ENCODE measurements at places on chromosomes 11 and 22.
A peak's percentile ranks its signal among the peaks of the same experiment; 100 is the strongest.

GRCh38 chr11:130206141-130206540, 46.6 kb downstream of the ST14 start:
- DNase-seq = no peak

- no peak for DNase-seq
Observed at GRCh38 chr22:35719212-35719875, 1.7 kb downstream of the APOL5 start.

DNA sequence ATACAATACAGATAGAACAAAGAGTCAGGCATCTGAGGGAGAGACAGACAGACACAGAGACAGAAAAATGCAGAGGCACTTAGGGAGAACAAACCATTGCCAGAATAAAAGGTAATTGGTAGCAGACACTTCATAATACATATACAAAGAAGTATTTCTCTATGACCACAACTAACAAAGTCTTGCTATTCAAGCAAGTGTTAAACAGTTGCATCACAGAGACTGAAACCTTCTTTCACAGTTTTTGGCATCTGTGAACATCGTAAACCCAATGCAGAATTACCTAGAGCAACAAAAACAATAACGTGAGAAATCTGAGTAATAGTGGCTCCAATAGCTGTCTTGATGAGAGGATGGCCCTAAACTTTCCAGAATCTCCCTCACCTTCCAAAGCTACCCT, 116.4 kb downstream of the BLID start:
- no peak for DNase-seq

DNA sequence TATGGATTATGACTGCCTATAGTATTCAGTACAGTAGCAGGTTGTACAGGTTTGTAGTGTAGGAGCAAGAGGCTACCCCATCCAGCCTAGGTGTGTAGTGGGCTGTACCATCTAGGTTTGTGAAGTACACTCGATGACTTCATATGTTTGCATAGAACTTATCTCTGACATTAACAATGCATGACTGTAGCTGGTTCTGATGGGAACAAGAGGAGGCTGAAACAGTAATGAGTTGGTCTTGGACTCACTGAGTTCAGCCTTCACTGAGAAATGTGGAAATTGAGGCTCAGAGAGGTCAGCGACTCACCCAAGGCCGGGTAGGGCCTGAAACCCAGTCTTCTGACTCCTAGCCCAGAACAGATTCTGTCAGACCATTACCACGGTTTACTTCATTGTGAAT, 13.0 kb downstream of the MYO7A start:
- no peak for DNase-seq

- no peak for DNase-seq
Observed at GRCh38 chr11:134947556-134947955, 535.5 kb upstream of the B3GAT1 start.

DNA sequence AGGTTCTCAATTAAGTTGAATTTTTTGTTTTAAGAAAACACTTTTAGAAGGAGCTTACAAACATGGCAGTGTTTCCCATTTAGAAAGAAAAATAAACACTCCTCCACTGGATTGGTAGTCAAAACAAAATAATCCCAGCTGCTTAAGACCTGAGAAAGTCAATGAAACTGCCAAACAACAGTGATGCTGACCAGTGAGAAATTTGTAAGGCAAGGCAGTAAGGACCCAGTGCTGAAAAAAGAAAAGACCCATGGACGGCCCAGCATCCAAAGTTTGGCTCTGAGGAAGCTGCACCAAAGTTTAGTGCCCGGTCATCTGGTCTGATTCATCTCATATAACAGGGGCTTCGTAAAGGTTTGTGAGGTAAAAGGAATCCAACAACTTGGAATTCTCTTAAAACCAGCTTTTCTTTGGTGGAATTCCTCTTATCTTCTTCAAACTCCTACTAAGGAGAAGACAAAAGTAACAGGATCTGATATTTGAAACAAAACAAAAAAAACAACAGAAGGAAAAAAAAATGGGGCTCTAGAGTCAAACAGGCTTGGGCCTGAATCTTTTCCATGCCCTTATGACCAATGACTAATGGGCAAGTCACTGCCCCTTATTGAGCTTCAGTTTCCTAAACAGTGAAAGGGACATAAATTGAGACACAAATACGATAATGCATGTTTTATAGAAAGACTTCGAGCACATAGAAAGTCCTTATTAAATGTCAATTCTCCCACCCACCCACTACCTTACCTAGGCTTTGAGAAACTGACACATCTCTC, 383.0 kb upstream of the NARS2 start:
- DNase-seq = no peak

DNA sequence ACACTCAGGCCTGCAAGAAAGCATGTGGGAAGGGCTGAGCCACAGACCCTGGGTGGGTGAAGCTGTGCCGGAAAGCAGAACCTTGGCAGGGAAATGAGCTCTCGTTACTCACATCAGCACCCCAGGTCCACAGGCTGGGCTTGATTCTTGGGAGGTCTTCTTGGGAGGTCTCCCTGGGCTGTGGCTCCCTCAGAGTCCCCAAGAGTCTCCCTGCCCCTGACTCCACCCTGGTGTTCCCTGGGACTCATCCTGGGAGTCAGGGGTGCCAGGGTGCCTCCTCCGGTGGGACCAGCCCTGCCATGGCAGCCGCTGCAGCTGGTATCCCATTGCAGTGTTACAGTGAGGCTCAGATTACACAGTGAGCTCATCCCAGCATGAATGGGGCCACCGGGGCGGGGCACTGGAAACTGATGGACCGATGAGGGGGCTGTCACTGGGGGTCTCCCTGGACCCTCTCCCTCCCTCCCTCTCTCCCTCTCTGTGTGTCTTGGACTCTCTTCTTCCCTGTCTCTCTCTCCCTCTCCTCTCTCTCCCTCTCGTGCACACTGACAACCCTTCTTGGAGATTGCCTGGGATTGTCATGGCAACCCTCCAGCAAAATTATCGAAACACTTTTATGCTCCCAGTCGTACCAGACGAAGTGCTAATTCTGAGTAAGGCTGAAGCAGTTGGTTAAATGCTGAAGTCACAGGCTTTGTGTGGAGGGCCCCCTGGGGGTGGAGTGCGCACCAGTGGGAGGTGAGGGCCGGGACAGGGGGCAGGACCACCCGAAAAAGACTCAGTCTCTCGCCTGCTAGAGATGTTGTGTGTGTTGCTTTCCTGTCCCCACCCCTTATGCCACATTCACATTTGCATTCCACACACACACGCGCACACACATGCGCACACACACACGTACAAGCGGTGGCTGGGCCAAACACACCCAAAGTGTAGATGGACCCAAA, 8.6 kb upstream of the C11orf96 start:
- no peak for DNase-seq

- no peak for DNase-seq
Observed at GRCh38 chr11:47340980-47341775, 11.3 kb downstream of the MYBPC3 start.

- DNase-seq = no peak
Observed at GRCh38 chr11:130510407-130511006, 62.1 kb downstream of the ADAMTS15 start.

DNA sequence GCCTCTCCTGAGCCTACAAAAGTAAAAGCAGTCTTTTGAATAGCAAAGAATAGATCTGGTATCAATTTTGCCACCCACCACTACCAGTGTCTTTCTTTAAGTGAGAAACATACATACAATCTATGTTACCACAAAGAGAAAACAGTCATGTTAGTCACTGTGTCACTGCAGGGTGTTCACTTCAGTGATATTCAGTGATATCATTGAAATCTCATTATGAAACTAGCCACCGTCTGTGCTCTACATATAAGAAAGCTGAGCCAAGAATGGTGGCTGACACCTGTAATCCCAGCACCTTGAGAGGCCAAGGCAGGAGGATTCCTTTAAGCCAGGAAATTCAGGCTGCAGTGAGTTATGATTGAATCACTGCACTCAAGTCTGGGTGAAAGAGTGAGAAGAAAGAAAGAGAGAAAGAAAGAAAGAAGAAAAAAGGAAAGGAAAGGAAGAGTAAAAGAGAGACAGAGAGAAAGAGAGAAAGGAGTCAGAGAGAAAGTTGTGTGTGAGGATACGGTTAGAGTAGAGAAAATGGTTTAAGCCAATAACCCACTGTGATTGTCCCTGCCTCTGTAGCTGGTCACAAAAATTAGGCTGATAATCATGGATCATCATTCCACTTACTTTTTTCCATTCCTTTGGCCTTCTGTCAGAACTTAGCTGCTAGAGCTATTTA, 847.1 kb downstream of the FAM181B start:
- peak; percentile 13 for DNase-seq

- no peak for DNase-seq
Observed at GRCh38 chr11:28251257-28251656, 143.1 kb downstream of the METTL15 start.

GRCh38 chr11:13210424-13210823, 67.2 kb upstream of the BMAL1 start:
- DNase-seq = peak; percentile 48

GRCh38 chr11:65879617-65880016, at the start of gene CTSW:
Gene CTSW (plus strand): TSS chr11:65879837. CDS start chr11:65879855, 18 bp downstream.
- no peak for DNase-seq

- no peak for DNase-seq
Observed at GRCh38 chr11:134612140-134613030, 200.3 kb upstream of the B3GAT1 start.

DNA sequence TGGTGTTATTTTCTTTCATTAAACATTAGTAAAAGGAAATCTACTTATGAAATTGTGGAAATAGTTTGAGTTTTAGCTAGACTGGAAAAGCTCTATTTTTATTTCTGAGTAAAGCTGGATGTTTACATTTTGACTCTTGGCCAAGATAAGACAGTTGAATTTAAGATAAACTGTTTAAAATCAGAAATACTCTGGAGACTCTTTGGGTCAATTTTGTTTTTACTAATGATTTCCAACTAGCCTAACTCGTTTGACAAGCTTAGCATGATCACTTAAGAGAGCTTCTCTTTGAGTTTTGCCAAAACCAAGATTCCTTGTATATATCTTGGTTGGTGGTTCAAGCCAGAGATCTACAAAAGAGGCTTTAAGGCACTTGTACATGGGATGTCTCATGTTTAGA, 724.8 kb upstream of the LUZP2 start:
- no peak for DNase-seq

GRCh38 chr22:20974336-20974955, 7.4 kb downstream of the AIFM3 start:
- DNase-seq = no peak

DNA sequence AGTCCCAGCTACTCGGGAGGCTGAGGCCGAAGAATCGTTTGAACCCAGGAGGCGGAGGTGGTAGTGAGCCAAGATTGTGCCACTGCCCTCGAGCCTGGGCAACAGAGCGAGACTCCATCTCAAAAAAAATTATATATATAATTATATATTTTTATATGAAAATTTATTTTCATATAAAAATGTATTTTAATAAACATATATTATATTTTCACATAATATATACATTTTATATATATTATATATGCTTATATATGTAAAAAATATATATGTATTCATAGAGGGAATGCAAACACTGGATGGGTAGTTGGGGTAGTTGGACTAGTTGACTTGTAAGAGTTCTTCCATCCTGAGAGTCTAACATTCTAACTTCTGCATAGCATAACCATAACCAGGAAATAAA, 20.3 kb downstream of the DEUP1 start:
- DNase-seq = no peak

DNA sequence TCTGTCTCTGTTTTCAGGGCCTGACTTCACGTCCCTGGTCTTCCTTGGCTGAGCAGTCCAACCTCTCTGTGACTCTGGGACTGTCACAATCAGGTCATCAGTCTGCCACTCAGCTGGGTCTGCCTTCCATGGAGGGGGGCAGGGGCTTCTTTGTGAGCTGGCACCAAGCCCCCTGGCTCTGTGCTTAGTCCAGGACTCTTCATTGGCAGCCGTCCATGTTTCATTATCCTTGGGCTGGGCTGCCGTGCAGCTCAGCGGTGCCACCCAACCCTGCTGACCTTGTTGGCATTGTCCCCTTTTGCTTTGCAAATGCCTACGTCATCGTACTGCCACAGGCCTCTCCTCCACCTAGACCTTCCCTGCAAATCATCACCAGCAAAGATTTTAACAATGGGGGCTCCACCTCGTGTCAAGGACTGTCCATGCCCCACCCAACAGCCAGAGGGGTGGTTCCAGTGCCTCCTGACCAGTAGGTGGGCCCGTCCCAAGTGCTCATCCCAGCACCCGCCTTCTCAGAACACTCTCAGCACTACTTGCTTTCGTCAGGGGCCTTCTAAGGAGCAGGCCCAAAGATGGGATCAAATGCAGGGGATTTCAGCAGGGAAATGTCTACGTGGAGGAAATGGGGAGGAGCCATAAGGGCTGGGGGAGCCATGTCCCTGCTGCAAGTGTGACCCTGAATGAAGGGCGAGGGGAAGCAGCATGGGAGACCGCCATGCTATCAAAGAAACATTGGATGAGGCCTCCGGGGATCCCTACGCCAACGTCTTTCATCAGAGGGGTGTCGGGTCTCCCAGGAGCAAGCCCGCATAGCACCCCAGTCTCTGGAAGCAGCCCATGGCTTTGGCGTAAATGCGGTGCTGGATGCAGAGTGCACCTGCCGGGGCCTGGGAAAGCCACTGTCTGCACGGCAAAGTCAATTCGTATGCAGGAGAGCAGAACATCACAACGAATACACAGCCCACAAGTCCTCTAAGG, 18.2 kb downstream of the KRTAP5-6 start:
- no peak for DNase-seq

DNA sequence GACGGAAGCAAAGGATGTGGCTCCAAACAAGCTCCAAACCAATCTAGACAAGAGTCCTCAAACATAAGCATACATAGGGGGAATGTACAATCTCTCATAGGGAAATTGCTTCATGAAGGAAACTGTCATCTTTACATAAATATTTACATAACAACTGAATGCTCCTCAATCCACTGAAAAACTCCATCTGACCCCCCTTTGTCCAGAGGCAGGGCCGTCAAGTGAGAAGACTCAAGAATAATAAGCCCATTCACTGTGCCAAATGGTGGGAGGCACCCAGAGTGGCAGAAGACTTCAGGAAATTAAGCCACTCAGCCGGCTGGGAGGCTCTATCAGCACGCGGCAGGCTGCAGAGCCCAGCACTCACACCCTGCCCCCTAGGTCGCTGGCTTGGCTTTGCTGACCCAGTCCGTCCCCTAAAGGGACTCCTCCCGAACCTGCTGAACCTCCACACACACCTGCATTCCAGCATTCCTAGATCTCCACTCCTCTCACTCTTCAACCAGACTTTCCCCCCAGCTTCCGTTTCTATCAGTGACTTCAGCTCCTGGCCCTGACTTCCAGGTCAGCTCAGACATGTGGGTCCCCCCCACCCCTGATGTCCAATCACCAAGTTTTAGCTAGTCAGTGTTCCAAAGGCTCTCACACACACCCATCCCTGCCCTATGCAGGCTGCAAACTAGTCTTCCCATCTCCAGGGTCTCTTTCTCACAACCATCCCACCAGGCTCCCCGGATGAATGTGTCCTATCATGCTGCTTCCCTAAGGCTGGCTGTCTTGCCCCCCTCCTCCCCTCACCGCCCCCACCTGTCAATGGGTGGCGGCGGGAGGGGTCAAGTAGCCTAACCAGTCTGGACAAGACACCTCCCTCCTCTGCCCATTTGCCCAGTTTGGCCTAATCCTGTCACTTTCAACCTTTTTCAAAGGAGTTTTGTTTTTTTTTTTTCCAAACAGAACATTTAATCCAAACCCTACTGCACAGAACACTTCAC, 11.3 kb downstream of the VPS37C start:
- DNase-seq = no peak

GRCh38 chr11:9138133-9138453, 46.7 kb upstream of the SCUBE2 start:
- DNase-seq = no peak

- no peak for DNase-seq
Observed at GRCh38 chr22:30116362-30117117, 36.3 kb downstream of the HORMAD2 start.

GRCh38 chr11:70680781-70681281, 282.5 kb downstream of the CTTN start:
- DNase-seq = peak; percentile 28

- no peak for DNase-seq
Observed at GRCh38 chr11:112294688-112295340, 34.2 kb upstream of the PLET1 start.

Measured in activated CD4-positive, alpha-beta T cell treated with anti-CD3 and anti-CD28 coated beads for 36 hours (primary cell).